ENCODE measurements at places on chromosomes 2 and 18.
A peak's percentile ranks its signal among the peaks of the same experiment; 100 is the strongest.

DNA sequence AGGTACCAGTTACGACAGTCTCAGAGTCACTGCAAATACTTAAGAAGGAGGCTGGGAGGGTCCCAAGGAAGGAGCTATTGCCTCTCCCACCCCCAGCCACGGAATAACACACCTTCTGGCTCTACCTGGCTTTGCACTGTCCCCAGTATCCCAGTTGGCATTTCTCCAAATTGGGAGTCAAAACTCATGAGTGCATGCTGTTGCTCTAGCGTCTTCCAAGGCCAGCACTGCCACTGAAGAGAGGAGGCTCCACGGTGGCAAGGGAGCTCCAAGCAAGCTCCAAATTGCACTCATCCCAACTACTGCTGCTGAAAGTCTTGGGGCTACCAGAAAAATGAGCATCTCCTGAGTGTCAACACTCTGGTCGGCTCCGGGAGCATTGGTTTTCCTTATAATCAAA lies 1.6 kb downstream of the SCTR start:
- no peak for DNase-seq

DNA sequence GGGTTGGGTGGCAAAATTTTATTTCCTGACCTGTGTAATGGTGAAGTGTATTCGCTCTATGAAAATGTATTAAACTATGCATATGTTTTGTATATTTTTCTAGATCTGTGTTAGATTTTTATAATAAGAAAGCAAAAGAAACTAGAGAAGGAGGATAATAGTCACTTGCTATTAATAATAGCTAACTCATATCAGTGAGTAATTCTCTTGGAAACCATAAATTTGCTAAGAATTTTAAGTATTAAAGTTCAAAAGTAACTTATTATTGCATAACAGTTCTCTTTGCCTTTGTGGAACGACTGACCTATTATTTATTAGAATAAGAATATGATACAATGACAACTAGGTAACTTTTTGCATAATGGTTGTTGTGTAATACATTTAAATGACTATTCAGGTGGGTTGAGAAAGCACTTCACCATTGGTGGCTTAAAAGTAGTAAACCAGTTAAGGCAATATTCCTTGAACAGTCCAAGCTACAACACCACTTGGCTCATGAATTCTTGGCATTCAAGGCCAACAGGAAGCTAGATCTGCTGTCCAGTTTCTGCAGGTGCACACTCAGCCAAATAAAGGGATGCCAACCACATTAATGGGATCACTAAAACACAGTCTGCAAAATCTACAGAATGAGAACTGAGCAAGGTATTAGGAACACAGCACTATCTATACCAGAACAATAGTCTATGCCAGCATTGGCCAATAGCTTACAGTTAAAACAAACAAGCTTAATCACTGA lies 921.3 kb downstream of the CPS1 start:
- no peak for DNase-seq

DNA sequence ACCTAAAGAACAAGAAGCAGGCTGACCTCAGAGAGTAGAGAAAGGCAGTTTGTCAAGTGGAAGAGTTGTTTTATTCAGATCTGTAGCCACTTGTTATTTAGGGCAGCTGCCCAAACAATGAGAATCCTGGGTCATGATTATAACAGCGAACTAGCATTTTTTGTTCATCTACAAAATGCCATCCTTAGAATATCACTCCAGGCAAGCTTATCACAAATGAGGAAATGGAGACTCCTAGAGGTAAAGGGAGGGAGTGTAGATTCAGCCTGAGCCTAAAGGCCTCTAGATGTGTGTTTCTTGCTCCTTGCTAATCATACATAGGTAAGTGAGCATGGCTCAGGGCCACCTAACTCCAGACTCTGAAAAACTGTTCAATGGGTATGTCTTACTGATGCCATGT lies 126.1 kb downstream of the HNMT start:
- DNase-seq, result no peak

DNA sequence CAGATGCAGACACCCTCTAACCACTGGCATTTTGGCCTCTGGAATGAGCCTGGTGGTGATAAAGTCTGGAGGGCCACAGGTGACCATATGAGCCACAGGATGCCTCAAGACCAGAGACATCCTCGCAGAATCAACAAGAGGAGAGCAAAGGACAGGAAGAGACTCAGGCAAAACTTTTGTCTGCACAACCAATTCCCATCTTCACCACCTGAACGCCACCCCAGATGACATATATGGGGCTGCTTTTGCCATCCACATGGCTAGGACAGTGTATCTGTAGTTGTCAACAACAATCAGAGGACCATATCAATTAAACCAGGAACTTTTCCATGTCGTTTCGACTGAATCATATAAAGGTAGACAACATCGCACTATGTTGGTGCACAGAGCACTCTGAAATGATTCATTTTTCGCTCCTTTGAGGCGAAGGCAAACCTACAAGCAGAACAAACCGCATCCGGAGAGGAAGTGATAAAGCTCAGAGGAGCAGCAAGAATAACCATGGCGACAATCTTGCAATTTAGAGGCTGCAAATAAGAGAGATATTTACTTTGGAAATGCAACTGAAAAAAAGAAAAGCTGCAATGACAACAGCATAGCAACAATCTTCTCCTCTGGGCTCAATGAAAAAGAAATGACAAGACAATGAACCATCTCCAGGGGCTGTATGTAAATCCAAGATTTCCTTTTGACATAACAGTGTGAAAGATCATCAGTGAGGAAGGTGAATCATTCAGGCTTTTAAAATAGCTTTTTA lies 204.5 kb downstream of the ARL4C start:
- DNase-seq, result no peak

GRCh38 chr2:75555701-75556100 lies 5.0 kb downstream of the EVA1A start:
- no peak for DNase-seq

DNA sequence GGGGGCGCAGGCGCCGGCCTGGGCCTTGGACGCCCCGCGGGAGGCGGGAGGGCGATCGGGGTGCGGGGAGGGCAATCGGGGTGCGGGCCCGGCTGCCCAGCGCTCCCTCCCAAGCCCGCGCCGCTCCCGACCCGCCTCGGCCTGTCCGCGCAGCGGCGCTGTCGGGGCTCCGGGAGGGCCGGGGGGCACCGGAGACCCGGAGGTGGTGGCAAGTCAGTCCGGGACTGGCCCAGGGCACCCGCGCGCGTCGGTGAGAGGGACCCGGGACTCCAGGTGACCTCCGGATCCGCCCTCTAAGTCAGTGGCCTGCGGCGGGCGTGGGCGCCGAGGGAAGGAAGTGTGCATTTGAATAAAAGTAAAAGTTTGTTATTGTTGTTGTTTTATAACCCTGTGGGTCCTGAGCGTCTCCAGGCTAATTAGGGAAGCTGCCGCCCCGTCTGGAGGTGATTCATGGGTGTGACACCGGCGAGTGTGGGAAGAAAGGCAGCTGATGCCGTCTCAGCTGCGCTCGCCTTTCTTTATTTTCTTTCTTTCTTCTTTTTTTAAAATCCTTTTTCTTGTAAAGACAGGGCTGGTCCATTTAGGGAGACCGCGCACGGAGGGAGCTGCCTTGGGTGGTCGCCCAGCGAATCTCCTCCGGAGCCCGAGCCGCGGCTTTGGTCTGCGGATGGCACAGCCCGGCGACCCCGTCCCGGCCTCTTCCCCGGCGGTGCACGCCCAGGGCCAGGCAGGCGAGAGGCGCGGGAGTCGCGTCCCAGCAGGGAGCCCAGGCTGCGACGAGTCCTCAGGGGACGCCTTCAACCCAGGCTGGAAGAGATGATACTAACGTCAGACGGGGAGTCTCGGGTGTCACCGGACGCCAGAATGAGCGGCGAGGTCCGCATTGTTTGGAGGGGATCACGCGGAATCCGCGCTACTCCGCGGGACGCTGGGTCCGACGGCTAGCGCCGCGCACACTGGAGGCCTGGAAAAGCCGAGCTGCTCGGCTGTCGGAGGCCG lies 627 bp upstream of the CRACDL start:
- no peak for DNase-seq

DNA sequence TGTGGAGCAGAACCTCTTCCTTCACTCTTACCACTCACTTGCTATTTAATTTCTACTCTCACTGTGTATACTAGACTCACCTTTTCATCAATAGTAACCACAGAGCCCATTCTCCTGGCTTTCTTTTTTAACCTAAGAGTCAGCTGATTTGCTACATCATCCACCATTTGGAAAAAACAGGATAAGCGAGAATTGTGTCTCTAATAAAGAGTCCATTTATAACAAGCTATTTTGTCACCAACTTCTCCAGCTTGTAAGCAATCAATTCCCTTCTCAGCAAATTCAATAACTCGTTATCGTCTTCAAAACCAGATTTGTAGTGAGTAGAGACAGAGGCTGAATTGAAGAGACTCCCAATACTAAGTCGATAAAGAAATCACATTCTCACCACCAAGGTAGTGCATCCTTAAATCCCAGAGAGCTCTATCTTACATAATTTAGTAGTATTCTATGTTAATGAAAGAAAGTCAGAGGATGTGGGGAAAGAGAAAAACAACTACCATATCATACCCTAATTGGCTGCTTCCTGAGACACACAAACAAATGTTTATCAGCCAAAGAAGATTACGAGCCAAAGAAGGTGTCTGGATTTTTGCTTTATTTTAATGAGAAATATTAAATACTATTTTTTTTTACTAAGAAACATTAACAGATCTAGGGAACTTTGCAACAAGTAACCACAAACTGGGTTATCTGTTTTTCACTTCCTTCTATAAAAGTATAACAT lies 52.5 kb upstream of the SPTBN1 start:
- no peak for DNase-seq

GRCh38 chr2:182426082-182426917 lies 536 bp downstream of the PDE1A start:
- DNase-seq, result no peak

DNA sequence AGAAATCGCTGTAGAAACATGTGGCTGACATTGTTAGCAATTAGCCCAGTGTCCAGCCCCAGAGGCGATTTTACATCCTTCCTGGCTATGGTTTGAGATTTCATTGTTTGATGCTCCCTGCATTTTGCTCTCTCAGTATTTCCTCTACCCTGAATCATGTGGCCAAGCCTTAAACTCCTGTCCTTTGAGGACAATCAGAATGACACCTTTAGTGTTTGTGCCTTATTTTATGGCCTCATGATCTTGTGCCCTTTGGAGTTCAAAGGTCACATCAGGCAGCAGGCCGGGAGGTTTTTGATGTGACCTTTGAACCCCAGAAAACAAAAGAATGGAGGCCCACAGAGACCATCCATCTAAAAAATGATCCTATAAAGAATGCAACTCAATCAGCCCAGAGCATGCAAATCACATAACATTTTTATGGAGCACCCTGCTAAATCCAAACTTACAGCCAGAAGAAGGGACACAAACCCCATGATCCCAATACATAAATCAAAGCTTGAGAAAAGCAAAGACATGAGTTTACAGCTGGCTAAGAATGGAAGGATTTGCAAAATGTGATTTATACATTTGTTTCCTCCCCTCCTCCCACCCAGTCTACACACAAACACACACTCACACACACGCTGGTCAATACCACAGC lies 52.5 kb downstream of the FECH start:
- no peak for DNase-seq

DNA sequence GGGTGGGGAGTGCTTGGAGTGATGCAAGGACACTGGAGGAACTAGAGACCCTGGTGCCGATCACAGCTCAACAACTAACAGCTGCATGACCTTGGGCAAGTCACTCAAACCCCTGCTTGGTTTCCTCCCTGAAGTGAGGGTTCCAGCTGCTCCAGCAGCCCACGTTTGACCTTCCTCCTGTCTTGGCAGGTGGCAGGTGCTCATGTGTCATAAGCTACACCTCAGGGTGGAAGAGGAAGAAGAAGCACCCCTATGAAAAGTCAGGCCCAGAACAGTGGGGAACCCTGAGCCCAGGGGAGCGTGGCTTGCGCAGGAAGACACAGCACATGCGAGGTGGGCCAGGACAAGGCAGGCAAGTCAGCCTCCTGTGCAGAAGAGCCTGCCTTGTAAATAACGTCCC lies 42.4 kb downstream of the MRPL35 start:
- DNase-seq, result no peak

GRCh38 chr2:237712477-237713377 lies 85.3 kb downstream of the LRRFIP1 start:
- DNase-seq, result no peak

GRCh38 chr2:151326554-151326953 lies 30.8 kb upstream of the TNFAIP6 start:
- no peak for DNase-seq

GRCh38 chr2:162465430-162465829 lies 121.5 kb downstream of the GCA start:
- DNase-seq, result no peak

DNA sequence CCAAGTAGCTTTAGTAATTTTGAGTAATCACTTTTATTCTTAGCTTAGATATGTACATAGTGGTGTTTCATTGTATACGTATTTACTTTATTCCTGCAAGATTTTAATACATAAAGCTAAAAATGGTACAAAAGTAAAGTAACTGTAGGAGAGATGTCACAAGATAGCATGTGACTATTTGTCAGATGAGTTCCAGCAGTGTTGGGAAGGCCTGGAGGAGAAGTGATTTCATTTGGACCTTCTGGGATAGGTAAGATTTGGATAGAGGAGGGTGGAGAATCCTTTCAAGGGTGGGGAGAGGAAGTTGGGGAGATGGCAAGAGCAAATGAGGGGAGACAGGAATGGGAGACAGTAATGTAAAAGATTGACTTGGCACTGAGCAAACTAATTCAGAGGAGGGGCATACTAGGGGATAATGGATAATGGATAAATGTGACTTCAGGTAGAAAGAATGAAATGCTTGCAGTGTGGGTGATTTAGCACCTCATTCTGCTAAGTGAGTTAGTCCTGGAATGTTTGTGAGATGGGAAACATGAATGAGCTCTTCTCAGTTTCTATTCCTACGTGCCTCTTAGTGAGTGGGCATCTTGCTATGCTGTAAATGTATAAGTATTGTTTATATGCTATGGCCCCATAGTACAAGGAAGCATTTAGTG lies 10.5 kb downstream of the WDR43 start:
- DNase-seq, result no peak

GRCh38 chr2:201191132-201191875 lies 8.4 kb downstream of the CASP10 start:
- DNase-seq, result no peak

- DNase-seq, result no peak
Observed at GRCh38 chr18:31230495-31230894, 67.8 kb upstream of the DSC1 start.

- DNase-seq, result no peak
Observed at GRCh38 chr18:64799376-64799775, 650.5 kb upstream of the LINC00305 start.

GRCh38 chr18:62071071-62071470 lies 115.8 kb downstream of the PIGN start:
- no peak for DNase-seq

DNA sequence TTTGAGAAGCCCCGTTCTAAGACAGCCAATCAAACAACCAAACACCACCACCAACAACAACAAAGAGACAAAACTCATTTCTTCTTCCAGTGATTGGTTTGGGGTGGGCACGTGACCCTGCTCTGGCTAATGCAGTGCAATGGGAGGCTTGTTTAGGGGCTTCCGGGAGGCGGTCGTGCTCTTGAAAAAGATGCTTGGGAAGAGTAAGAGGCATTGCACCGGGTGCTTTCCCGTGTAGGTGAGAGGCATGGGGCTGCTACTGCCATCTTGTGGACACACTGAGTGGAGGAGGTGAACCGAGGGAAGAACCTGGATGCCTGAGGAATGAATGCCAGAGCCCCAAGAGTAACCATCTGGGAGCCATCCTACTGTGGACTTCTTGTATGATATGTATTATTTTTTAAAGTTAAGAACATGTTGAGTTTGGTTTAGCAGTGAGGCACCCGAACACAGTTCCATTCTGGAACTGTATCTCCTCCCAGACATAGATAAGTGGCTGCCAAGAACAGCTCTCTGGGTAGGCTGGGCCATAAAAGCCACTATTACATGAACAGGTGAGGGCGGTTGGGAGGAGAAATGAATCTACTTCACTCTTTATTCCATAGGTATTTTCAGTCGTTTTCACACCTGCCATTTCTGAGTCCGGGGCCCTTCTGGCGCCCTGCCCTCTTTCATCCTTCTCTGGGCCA lies 19.1 kb upstream of the ARHGAP25 start:
- DNase-seq, result peak; percentile 78
